Cardiac fibroblast (primary cell): ENCODE measurements at places on chromosomes 11 and 22.

DNA sequence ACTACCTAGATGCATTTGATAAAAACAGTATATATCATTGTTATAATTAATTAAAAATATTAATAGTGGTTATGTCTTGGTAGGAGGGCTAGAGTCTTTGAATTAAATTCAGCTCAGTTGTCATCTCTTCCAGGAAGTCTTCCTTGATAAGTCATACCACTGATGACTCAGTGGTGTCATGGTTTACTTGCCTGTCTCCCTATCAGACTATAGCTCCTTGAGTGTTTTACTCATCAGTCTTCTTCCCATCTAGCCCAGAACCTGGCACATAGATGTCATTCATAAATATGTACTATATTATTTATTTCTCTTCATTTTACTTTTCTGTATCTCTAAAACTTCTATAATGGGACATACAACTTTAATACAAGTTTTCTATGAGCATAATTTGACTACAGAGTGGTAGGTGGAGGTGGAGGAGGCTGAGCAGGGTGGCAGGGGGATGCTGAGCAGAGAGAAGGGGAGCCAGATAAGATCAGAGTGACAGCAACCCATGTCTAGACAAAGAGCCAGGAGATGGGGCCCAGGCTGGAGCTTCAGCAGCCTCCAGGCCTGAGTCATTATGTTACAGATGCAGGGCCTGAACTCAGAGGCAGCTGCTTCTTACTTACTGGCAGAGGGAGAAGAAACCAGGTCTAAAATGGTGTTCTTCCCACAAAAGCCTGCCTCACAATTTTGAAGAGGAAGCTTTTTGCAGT lies 82.3 kb upstream of the PHOX2A start:
- peak; percentile 69 for DNase-seq

- peak; percentile 5 for DNase-seq
Measured at GRCh38 chr11:83574519-83574918, 288.4 kb upstream of the CCDC90B start.

DNA sequence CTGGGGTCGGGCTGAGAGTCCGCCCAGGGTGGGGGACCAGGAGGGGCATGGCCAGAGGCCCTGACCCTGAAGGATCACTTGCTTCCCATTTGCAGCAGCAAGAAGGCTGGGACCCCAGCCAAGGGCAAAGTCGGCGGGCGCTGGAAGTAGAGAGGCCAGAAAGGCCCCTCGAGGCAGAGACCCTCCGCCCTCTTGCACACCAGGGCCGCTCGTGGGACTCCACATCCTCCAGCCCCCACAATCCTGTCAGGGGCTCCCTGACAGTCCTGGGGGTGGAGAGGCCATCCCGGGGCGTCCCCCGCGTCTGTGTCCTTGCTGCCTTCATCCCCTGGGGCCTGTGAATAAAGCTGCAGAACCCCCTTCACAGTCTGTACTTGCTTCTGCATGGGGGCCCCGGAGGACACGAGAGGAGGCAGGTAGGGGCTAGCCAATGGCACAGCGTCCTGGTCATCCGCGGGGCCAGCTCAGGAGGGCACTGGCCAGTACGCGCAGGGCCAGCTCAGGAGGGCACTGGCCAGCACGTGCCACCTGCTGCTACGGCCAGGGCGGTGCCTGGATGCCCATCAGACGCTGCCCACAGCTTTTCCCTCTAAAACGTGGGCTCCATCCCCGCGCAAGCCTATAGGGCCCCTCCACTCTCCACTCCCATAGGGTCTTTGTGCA lies 8.7 kb upstream of the MRPL23 start:
- DNase-seq = no peak

DNA sequence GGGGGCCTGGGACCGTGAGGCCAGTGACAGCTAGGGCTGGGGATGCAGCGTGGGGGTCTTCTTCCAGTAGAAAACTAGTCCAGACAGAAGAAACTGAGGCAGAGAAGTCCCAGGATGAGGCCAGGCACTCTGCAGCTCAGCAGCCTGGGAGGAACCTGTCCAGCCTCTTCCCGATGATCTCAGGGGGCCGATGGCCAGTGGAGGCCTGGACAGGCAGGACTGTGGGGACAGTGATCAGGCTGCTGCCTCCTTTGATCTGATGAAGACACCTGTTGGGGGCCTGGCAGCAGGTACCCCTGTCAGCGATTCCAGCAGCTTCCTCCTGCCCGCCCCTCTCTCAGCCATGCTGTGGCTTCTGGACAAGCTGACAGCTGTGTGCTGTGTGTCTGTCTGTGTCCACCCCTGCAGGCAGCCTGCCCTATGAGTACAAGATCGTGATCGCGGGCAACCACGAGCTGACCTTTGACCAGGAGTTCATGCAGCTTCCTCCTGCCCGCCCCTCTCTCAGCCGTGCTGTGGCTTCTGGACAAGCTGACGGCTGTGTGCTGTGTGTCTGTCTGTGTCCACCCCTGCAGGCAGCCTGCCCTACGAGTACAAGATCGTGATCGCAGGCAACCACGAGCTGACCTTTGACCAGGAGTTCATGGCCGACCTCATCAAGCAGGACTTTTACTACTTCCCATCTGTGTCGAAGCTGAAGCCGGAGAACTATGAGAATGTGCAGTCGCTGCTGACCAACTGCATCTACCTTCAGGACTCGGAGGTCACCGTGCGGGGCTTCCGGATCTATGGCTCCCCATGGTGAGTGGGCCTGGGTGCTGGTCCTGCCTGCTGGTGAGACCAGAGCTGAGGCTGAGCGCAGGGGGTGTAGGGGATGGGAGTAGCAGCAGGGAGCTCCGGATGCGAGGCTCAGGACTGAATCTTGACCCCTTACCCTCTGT lies 62.6 kb downstream of the MPPED1 start:
- DNase-seq = no peak

DNA sequence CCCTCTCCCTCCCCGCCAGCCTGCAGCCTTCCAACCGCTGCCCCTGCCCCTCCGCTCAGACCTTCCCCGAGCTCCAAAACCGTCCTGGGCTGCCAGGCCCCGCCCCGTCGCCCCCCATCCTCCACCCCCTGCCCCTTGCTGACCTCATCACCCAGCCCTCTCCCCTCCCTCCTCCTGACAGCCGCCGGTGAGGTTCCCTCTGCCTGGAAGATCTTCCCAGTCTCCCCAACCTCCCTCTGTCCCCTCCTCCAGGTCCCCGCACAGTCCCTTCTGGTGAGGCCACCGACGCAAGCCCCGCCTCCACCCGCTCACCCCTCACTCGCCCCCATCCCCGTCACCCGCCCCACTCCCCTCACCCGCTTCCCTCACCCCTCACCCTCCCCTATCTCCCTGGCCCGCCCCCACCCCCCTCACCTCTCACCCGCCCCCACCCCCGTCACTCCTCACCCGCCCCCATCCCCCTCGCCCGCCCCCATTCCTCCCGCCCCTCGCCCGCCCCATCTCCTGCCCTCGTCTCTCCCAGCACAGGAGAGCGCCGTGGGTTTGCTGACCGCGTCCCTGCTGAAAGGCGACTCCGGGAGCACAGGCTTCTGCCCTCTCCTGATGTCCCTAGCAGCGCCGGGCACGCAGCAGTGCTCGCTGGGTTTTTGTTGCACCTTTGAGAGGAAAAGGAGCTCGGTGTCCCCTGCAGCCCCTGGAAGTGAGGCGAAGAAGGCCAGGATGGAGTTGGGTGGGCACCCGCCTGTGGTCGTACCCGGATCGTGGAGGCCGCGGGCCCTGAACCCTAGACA lies 16.4 kb upstream of the UPK3A start:
- no peak for DNase-seq

- no peak for DNase-seq
Measured at GRCh38 chr22:28348613-28349609, 330.7 kb downstream of the TTC28 start.

GRCh38 chr22:49677495-49677889 lies 150.2 kb downstream of the BRD1 start:
- no peak for DNase-seq

DNA sequence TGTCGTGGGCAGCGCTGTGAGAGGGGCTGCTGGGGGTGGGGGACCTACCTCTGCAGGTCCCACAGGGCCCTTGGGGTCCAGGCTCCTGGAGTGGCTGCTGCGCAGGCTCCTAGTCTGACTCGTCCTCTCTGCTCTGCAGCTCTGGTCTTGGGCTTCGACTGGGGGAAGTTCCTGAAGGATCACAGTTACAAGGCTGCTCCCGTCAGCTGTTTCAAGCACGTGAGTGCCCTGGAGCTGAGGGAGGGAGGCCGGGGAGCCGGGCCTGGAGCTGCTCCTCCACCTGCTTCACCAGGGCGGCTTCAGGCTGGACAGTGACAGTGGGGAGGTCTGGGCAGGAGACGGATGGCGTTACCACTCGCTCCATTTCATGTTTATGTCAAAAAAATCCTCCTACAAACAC lies 11.9 kb downstream of the L3MBTL2 start:
- peak; percentile 32 for DNase-seq

DNA sequence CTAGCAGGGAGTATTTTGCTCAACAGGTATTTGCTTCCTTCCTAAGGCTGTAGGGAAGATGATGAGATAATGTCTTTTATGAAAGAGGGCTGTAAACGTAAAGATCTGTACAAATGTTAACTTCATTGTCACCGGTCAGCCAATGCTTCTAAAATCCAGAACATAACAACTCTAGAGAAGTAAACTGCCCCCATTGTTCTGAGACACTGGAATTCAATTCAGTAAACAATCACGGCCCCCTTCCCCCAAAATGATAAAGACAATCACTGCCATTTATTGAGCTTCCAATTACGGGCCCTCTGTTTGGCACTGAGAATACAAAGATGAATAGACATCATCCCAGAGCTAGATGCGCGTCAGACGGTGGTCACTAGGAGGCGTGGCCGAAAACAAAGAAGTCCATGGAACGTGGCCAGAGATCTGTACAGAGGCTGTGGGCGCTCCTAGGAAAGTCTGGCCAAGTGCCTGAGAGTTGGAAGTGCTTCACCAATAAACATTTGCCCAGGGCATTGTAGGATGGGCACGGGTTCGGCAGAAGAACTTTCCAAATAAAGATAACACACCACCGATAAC lies 576 bp downstream of the TMEM258 start:
- peak; percentile 96 for DNase-seq

DNA sequence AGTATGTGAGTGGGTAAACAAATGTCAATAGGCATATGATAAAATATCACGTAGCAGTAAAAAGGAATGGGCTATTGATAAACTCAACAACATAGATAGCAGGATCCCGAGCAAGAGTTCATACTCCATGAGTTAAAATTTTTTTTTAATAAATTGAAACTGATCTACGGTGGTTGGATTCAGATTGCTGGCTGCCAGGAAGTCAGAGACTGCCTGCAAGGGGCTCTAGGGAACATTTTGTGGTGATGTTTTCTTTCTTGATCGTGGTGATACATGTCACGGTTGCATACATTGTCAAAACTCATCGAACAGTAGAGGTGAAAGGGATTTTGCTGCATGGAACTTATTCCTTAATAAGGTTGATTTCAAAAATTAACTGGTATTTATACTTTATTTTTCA lies 62.6 kb upstream of the WNT7B start:
- no peak for DNase-seq

DNA sequence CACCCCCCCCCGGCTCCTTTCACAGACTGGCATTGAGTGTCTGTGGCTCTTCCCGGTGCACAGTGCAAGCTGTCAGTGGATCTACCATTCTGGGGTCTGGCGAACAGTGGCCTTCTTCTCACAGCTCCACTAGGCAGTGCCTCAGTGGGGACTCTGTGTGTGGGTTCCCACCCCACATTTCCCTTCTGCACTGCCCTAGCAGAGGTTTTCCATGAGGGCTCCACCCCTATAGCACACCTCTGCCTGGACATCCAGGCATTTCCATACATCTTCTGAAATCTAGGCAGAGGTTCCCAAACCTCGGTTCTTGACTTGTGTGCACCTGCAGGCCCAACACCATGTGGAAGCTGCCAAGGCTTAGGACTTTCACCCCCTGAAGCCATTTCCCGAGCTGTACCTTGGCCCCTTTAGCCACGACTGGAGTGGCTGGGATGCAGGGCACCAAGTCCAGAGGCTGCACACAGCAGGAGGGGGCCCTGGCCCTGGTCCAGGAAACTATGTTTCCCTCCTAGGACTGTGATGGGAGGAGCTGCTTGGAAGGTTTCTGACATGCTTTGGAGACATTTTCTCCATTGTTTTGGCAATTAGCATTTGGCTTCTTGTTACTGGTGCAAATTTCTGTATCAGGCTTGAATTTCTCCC lies 26.0 kb downstream of the BCL2L13 start:
- no peak for DNase-seq

GRCh38 chr11:50379484-50379883 lies 346.8 kb downstream of the OR4C45 start:
- no peak for DNase-seq

DNA sequence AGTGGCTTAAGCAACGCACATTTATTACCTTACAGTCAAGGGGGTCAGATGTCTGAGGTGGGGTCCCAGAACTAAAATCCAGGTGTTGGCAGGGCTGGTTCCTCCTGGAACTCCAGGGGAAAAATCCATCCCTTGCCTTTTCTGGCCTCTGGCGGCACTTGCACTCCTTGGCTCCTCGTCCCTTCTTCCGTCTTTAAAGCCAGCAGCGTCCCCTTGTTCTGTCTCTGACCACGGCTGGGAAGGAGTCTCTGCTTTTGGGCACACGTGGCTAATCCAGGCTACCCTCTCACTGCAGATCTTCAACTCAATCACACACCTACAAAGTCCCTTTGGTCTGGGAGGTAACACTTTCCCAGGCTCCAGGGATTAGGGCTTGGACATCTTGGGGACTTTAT lies 73.5 kb upstream of the WNT7B start:
- DNase-seq = no peak

DNA sequence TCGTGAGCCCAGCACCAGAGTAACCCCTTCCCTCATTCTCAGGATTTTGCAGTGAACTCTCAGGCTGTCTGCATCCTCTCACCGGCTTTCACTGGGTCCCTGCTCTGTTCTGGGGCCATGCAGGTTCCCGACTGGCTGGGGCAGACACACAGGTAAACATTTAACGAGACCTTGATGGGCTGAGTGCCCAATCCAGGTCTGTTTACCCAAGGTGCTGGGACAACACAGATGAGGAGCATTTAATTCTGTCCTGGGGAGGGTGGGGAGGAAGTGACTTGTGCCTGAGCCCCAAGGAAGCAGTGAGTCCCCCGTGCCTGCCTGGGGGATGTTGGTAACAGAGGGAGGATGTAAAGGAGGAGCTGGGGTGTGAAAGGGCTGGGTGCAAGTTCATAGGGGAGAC lies 4.4 kb downstream of the BIK start:
- no peak for DNase-seq

DNA sequence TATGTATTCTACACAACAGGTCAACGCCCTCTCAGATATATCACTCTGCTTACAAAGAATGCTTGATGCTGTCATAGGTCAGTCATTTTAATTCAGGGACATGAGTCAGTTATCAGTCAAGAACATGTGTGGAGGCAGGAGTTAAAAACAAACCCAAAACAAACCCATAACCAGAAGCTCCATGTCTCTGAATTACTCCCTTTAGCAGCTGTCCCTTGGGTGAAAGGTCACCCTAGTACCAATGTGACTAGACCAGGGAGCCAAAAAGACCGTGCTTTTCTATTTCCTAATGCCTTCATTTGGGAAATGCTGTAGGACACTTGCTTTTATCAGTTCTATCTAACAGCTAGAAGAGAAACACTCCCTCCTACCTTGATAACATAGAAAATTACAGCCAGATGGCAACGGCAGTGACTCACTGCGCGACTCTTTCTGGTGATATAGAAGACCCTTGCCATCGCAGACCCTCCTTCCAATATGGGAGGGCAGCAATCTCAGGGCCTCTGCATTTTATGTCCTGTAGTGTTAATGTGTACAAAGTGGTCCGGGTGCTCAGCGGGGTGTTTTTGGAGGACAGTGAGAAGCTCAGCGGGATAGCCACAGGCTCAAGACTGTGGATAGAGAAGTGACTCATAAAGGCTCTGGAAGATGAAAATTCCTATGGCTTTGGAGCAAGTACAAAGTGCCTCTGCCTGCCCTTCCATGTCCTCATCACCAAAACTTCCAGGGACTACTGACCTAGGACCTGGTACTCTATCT lies 24.8 kb downstream of the APOL5 start:
- DNase-seq = peak; percentile 80
